Astrocyte (in vitro differentiated cells and primary cell): ENCODE measurements at places on chromosomes 5 and 9.

DNA sequence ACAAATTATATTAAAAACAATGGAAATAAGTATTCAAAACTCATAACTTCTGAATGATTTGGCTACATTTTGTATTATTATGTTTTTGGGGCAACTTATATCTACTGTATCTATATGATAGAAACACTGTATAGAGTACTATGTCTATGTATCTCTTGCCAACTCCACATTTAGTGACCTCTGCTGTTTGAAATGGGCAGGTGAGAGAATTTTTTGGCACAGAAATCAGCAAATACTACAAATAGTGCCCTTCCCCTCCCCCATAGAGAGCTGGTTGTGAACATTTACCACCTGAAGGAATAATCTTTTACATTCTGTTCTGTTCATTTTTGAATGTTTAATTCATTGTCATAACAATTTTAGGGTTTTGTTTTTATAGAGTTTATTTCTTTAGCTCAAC lies 545.3 kb downstream of the PDE4D start:
- DNase-seq, result no peak

- peak; percentile 9 for DNase-seq
These were observed 317.2 kb downstream of the DEPDC1B start for GRCh38 chr5:60382716-60383115.

- no peak for DNase-seq
These were observed 27.1 kb upstream of the LPAR1 start for GRCh38 chr9:111065414-111065813.

DNA sequence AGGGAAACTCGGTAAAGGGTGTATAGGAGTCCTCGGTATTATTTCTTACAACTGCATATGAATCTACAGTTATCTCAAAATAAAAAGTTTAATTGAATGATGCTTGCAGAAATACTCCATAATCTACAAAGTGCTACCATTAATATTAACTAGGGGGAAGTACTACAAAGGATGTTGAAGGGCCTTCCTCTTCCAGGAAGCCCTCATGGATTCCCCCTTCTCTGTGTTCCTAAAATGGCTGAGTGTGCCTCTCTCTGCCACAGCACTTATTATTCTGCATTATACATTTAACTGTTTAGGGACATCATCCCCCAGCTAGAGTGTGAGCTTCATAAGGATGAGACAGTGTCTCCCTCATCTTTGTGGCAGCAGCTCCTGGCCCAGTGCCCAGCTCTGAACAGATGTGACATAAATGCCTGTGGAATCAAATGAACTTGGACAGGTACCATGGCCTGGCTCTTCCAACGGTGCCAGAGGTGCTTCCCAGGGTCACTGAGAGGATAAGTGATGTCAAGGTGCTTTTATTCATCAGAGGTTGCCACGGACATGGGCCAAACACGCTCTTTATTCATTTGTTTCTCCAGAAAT lies 99.5 kb downstream of the PAX5 start:
- no peak for DNase-seq

DNA sequence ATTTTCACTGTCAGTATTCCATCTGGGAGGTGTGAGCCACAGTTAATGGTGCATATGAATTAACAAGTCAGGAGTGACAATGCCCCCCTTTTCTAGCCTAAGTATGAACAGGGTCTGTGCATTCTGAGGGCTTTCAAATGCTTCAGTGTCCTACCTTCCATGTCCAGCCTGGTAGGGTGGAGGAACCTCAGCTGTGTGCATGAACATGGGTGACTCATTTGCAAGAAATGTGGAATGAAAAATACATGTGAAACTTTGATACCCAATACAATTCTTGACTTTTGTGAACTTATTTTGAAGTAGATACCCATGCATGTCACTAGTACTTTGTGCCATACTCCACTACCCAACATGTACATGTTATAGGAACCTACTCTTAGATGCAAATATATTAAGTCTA lies 375.8 kb downstream of the SEMA5A start:
- DNase-seq, result peak; percentile 21

DNA sequence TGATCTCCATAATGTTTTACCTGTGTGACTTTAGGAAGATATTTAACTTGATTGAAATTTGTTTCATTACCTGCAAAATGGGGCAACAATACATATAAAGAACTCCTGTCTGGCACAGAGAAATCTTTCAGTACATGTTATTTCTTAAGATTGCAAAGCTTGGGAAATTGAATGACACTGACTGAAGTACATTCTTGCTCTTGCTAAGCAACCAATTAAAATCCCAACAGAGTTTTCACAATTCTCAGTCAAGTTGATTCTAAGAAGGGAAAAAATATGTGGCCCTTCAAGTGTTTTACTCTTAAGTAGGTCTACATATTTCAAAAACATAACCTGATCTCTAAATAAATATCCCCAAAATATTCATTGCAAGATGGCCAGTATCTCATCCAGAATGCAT lies 2187.0 kb upstream of the ACO1 start:
- DNase-seq, result no peak

DNA sequence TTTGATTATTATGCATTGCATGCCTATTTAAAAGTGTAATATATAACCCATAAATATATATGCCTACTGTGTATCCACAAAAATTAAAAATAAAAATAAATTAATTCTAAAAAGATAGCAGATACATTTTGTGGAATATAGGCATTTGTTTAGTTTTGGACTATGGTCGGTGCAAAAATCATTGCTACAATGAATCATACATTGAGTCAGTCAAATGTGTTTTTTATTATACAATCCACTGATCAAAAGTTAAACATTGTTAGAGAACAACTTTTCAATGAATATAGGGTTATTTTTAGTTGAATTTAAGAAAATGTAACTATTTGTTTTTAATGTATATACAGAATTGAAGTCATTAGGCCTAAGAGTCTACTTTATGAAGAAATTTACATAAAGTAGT lies 885.9 kb downstream of the EFNA5 start:
- DNase-seq, result no peak

GRCh38 chr5:74638544-74638969 lies 2.0 kb downstream of the ENC1 start:
- DNase-seq, result no peak

DNA sequence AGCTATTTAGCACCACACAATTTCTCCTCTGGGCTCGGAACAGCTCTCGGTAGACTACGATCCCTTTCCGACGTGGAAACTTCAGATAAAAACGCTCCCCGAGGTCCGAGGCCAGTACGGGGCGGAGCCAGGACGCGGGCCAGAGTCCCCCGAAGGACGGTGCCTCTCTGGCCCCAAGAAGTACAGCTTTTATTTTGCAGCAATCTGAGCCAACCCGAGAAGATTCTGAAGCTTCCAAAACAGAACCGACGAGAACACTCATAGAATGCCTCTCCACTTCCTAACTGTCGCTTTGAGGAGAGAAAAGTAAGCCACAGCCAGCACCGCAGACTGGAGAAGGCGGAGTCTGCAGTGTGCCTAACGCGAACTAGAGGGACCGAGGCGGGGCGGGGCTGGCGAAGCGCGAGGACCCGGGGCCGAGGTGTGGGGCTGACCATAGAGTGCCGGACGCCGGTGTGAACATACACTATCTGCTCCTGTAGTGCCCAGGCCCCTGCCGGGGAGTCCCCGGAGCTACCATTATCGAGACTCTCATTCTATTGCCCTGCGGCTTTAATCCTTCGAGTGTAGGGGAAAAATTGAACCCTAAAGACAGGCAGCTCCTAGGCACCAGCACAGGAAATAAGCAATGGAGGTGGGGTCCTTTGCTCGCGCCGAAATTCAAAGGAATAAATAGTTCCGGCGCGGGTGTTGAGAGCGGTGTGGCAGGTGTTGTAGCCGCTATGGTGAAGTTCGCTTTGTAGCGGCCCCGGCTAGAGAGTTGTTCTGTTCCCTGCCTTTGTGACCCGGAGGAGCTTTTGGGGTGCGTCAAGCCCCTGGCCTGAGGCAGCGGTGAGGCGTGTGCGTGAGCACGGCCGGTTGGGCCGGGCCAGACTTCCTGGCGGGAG lies at the start of gene SMC2:
SMC2 (plus strand) TSS at position 663 of the 887 bp plus-strand sequence. CDS start 1,076 bp downstream, outside the sequence.
- peak; percentile 74 for DNase-seq

- peak; percentile 95 for DNase-seq
These were observed 465.3 kb upstream of the ARRDC3 start for GRCh38 chr5:91848453-91848852.

- DNase-seq, result peak; percentile 26
These were observed 44.8 kb downstream of the VCAN start for GRCh38 chr5:83516377-83516776.

GRCh38 chr9:97501177-97501971 lies at the start of gene TMOD1:
Gene TMOD1, plus strand, starts transcription at chr9:97501666. Its CDS starts 22,523 bp downstream, at chr9:97524189.
- peak; percentile 6 for DNase-seq

DNA sequence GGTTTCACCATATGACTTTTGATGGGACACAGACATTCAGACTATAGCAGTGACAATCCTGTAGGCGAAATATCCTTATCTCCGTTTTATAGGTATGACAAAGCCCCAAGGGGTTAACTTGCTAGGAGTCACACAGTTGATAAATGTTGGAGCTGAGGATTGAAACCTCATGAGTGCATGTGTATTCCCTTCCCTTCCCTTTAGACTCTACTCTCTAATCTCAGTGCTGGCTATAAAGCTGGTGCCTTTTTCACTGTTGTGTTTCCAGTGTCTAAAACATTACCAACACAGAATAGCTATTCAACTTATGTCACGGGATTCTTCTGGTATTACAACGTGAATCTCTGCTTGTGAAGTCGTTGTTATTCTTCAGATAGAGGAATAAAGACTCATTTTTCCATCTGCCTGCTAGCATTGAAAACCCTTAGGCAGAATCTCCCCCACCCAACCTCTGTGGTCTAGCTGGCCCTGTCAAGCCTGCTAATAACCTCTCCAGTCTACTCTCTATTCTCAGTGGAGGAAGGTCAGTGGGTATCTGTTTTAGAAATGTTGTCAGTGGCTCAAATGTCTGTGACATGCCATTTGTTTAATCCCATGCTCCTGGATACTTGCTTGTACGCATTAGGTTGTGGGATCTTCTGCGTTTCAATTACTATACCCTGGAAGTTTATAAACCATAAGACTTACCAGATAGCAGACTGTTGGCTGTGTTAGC lies 121.2 kb downstream of the TLE4 start:
- DNase-seq, result peak; percentile 40

GRCh38 chr9:14866200-14866749 lies 44.0 kb downstream of the FREM1 start:
- DNase-seq, result no peak

DNA sequence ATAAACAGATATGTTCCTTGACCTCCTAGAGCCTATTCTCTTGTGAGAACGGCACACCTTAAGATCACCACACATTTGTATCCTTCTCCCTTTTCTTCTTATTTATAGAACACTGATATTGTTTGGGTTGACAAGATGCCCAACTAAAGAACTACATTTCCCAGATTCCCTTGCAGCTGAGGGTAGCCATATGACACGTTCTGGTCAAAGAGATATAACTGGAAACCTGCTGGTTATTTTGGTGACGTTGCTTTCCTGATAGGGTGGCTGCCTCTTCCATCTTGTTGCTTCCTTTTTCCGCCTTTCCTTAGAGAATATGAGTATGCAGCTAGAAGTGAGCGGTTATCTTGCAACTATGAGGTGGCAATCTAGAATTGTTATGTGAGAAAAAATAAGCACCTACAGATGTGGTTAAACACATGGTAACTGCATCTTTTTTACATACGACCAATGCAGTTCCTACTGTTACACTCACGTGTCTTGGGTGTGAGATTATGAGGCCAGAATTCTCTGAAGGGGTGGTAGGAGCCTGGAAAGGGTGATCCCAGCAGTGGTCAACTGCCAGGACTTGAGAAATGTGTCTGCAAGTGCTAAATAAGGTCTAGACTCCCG lies 72.9 kb downstream of the SEC61B start:
- no peak for DNase-seq

GRCh38 chr5:107570805-107571531 lies 99.8 kb downstream of the EFNA5 start:
- no peak for DNase-seq

- peak; percentile 3 for DNase-seq
These were observed 16.6 kb upstream of the HEMGN start for GRCh38 chr9:97954550-97954989.

- no peak for DNase-seq
These were observed 189.3 kb downstream of the GLIS3 start for GRCh38 chr9:4110562-4110961.

GRCh38 chr5:75756981-75757380 lies 39.7 kb upstream of the POC5 start:
- DNase-seq, result no peak

DNA sequence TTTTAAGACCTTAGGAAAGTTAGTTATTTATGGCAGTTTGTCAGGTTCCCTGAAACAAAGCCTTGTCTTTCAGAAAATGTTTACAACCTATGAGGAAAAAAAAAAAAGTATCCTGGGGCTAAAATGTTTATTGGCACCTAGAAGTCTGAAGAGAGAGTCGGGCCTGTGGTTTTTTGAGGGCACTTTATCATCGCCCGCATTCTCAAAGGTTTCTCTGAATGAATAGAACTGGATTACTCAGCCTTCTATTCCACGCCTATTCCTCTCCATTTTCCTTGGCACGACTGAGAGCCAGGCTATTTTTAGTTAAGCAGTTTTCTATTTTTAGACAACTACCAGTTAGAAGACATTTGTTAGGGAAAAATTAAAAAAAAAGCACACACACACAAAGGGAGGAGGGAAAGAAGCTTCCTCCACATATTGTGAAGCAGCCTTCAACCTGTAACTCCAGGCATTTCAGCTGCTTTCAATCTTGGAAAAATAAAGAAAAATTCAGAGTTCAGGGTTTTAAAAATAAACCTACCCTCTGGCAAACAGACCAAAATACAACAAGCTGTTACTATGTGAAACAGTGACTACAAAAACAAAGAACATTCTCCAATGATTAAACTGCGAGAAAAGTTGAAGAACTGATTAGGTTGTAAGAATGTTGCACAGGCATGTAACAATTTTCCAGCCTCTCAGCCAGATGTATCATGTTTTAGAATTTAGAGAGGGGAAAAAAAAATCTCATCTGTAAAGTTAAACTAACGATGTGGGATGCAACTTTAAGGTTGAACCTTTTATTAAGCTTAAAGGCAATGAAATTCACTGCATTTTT lies 97.0 kb downstream of the MEF2C start:
- peak; percentile 97 for DNase-seq

GRCh38 chr5:127260686-127261085 lies 29.9 kb upstream of the MEGF10 start:
- no peak for DNase-seq

GRCh38 chr9:6126377-6126776 lies 89.2 kb upstream of the IL33 start:
- no peak for DNase-seq

- no peak for DNase-seq
These were observed 161.3 kb upstream of the DAPK1 start for GRCh38 chr9:87336407-87336806.

- peak; percentile 62 for DNase-seq
These were observed 243.5 kb downstream of the ENC1 start for GRCh38 chr5:74396913-74397622.

GRCh38 chr5:138843316-138844124 lies 31.6 kb downstream of the LRRTM2 start:
- peak; percentile 23 for DNase-seq
